ENCODE measurements at places on chromosomes 5 and 9.

- DNase-seq: no peak
These were observed 293.8 kb downstream of the CCDC171 start for GRCh38 chr9:15846611-15847010.

DNA sequence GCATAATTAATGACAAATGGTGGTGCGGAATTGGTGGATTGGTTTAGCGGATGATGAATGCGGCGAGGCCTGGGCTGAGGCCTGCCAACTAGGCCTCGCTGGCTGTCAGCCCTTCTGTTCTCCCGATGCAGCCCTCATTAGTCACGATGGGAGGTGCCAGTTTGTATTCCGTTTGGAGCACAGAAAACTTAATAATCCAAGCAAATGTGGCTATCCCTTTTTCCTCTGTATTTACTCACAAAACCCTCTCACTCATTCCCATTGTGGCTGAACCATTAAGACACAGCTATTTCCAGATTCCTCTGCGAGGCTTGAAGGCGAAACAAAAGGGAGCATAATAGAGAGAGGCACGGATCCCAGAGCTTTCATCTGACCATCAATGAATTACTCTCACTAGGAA, 114.3 kb downstream of the MVB12B start:
- DNase-seq: no peak

GRCh38 chr9:116000748-116001329, 152.8 kb upstream of the PAPPA start:
- peak; percentile 8 for DNase-seq

- no peak for DNase-seq
These were observed 12.2 kb upstream of the ISL1 start for GRCh38 chr5:51371052-51371451.

DNA sequence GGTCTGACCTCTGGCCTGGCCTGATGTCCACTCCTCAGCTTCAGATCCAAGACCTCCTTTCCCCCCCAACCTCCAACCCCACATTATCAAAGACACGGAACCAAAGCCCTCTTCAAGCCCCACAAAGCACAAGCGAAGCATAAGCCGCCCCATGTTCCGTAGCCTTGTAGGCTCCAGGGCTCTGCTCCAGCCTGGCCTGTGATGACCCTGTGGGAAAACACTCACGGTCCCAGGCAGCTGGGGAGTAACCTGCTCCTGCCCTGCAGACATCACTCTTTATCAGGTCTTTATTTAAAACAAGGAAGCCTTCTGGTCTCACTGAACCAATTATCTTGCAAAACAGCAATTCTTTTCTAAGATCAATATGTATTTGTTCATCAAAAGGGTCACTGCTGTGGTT, 15.4 kb upstream of the WNK2 start:
- DNase-seq: no peak

All from K562 (cell line).